ENCODE measurements at places on chromosomes 1 and 21. TPM values are rescaled to one million over a fixed set of nuclear protein-coding genes. Genes with fewer than 3 reads are reported as not detected.

CD1B gene
- not detected for total RNA-seq

NBPF4 gene
- not detected for total RNA-seq

PTGS2 gene
- 38.2 TPM for total RNA-seq

CFAP74 gene
- not detected for total RNA-seq

STUM gene
- not detected for total RNA-seq

ADAMTSL4 gene
- total RNA-seq, result 4.2 TPM

CHI3L2 gene
- 20.9 TPM for total RNA-seq

CFHR4 gene
- not detected for total RNA-seq

OR2T5 gene
- total RNA-seq, result not detected

FCN3 gene
- not detected for total RNA-seq

FASLG gene
- not detected for total RNA-seq

APCS gene
- total RNA-seq, result not detected

OPRD1 gene
- not detected for total RNA-seq

DIPK1A gene
- total RNA-seq, result 27.9 TPM

SYCP1 gene
- not detected for total RNA-seq

CCDC181 gene
- total RNA-seq, result 1.7 TPM

PLOD1 gene
- total RNA-seq, result 626 TPM

TRNP1 gene
- 17.4 TPM for total RNA-seq

OVAAL gene
- total RNA-seq, result not detected

KCND3 gene
- 0.28 TPM for total RNA-seq

SPATA6 gene
- total RNA-seq, result 2.1 TPM

L1TD1 gene
- not detected for total RNA-seq

LAMB3 gene
- total RNA-seq, result 11.3 TPM

CXADR gene
- 1.7 TPM for total RNA-seq

CLDN8 gene
- not detected for total RNA-seq

C1orf21 gene
- total RNA-seq, result 21.7 TPM

DMBX1 gene
- not detected for total RNA-seq

SLC6A17 gene
- total RNA-seq, result 0.28 TPM

LAMC1 gene
- 1,362 TPM for total RNA-seq

SLC6A9 gene
- total RNA-seq, result 4.2 TPM

GRIK1 gene
- total RNA-seq, result not detected

ADORA1 gene
- total RNA-seq, result 0.38 TPM

FCRL2 gene
- not detected for total RNA-seq

TNFRSF18 gene
- not detected for total RNA-seq

KIRREL1 gene
- 92.4 TPM for total RNA-seq

Data from regular cardiac myocyte (primary cell).